Suppressor macrophage treated with lipopolysaccharide for 4 hours (primary cell): ENCODE measurements at places on chromosomes 3 and 15.

GRCh38 chr3:49839193-49839809, 17.1 kb downstream of the TRAIP start:
- DNase-seq: peak; percentile 88

DNA sequence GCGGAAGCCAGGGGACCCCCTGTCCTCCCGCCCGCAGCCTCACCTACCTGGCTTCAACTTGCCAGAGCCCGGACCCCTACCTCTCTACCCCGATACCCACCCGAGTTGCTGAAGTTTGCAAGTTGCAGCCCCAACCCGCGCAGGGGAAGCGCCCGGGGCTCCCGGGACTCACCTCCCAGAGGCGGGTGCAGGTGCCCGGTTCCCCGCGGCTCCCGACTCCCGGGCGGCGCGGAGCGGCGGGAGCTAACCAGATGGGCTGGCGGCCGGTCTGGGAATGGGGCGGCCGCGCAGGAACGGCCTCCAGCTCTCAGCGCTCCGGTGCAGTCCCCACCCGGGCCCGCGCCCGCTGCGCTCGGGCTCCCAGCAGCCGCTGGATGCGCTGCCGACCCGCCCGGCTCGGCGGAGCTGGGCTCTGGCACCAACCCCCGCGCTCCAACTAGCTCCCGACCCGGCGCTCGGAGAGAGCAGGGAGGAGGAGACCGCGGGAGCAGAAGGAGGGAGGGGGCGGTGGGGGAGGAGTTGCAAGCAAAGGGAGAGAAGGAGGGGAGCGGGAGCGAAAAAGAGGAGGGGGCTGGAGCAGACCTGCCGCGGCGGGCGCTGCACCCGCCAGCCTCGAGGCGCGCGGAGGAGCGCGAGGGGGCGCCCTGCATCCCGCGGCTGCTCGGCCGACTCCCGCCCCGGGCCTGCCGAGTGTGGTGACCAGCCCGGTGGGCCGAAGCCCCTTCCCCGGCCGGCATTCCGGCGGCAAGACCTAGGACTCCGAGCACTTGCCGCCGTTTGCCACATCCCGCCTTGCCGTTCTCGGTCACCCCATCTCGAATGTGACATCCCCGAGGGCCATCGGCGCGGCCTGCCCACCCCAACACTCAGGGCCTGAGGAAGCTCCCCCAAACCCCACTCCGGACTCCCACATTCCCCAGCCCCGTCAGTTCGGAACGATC, at the start of gene SEMA5B:
SEMA5B (minus strand) TSS at position 472 of the 941 bp plus-strand sequence. CDS start 66,500 bp downstream, outside the sequence.
- DNase-seq: peak; percentile 23

- DNase-seq: no peak
Observed at GRCh38 chr15:94970802-94971201, 739.4 kb downstream of the MCTP2 start.

DNA sequence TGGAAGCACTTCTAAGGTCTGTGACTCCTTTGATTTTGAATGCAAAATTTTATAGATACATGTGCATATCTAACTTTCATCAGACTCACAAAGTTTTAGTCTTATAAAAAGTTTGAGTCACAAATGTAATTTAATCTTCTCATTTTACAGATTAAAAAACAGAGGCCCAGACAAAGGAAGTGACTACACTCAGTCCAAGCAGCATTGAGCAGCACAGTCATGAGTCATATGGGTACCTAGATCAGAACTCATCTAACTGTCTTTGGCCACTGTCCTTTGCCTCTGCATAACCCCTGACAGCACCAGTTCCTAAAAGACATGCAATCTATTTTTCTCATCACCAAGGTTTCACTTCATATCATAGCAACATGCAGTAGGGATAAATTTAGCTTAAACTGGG, 210.7 kb upstream of the KCNH8 start:
- no peak for DNase-seq

DNA sequence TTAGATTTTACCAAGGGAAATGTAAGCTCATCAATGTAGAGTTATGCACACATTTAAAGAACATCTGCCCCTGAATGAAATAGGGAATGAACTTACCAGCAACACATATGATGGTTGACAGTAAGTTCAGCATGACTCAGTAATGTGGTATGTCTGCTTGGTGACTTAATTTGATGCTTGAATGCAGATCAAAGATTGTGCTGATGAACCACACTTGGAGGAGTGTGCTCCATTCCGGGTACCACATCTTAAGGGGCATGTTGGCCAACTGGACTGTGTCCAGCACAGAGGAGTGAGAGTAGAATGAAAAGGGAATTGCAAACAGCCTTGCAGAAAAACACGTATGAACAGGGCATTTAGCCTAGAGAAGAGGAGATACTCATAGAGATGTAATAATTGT, 171.0 kb upstream of the RARB start:
- DNase-seq: no peak

DNA sequence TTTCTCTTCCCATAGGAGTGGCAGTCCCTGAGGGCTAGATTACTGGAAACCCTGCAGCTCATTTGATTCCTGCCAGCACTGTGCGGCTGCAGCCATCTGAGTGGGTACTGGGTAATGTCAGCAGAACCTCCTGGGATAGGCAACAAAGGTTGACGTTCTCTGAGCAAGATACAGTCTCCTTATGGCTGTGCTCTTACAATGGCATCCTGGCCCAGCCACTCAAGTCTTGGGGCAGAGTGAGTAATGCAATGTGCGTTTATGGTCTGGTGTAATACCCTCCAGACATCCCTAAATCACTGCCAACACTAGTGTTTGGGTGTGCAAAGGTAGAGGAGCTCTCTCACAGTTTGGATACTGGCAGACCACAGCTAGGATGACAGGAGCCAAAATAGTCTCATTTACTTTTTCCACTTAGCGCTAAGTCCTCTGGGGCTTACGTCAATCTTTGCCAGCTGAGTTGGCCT, 775.8 kb downstream of the ZNF385D start:
- DNase-seq: no peak

- DNase-seq: peak; percentile 71
Observed at GRCh38 chr3:171776839-171777583, 33.3 kb downstream of the PLD1 start.

GRCh38 chr15:50702762-50703334, 16.3 kb upstream of the TRPM7 start:
- no peak for DNase-seq

DNA sequence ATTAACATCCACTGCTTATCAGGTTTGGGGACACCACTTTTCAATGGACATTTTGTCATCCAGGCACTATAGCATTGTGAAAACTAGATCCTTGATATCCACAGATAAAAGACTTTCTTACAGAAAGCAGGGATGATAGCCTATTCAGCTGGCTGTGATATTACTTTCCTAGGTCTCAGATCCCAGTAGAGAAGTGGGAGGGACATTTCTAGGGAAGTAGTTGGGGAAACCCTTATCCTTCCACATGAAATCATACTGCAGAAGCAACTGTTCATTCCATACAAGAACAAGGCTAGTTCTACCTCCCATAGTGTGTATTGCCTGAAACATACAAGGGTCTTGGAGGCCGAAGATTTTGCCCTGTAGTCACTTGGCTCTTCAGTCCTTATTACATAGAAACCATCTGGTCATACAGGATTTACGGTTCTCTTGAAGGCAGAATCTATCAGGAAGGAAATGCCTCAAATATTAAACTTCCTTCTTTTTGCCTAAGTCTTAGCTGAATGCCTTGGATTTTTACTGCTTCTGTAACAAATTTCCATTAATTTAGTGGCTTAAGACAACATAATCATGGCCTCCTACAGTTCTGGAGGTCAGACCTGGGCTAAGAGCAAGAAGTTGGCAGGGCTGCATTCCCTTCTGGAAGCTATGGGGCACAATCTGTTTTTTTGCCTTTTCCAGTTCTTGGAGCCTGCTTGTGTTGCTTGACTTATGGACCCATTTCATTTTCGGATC, 119.4 kb downstream of the ECT2 start:
- DNase-seq: no peak

GRCh38 chr3:72442759-72443158, 405.5 kb downstream of the SHQ1 start:
- DNase-seq: no peak

- no peak for DNase-seq
Observed at GRCh38 chr15:89078851-89079810, 9.1 kb upstream of the ABHD2 start.

GRCh38 chr15:77024273-77025082, 29.6 kb downstream of the PSTPIP1 start:
- DNase-seq: peak; percentile 74

DNA sequence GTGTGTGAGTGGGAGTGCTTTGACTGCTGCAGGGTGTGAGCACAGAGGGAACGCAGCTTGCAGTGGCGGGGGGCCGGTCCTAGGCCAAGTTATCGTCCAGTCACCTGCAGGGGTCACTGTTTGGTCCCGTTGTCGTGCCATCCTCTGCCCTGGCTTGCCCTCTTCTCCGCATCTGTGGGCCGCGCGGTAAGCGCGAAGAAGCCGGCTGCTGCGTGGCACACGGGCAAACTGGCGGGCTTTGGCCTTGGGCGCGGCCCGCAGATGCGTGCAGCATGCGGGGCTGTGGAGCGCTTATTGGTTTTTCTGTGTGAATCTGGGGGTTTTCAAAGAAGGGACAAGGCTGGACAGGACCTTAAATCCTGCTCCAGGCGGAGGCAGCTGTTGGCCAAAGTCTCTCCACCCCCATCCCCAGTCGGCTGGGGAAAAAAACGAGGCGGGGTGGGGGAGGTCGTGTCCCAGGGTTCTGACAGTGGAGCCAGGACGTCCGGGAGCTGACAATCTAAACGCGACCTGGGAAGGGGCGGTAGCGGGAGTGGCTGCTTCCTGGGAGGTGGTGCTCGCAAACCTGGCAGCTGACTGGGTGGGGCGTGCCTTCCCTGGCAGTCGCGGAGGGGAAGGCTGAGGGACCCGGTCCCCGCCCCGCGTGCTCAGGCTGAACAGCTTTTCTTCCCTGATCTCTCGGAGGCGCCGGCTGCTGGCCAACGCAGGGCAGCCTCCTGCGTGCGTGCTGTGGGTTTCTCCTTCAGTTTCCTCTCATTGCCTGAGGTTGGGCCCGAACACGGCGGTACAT, 39.7 kb upstream of the VEPH1 start:
- peak; percentile 9 for DNase-seq

- DNase-seq: no peak
Observed at GRCh38 chr3:9563851-9564250, 10.2 kb upstream of the LHFPL4 start.
